Upper lobe of right lung (tissue), 1 donor: ENCODE measurements at places on chromosomes 16 and 17. TPM values are rescaled to one million over a fixed set of nuclear protein-coding genes. Genes with fewer than 3 reads are reported as not detected.

GRCh38 chr16:1926271-1926670 lies 8.1 kb upstream of the HS3ST6 start:
- DNase-seq: no peak

GRCh38 chr16:78745108-78746019 lies 645.9 kb downstream of the WWOX start:
- DNase-seq: no peak

DNA sequence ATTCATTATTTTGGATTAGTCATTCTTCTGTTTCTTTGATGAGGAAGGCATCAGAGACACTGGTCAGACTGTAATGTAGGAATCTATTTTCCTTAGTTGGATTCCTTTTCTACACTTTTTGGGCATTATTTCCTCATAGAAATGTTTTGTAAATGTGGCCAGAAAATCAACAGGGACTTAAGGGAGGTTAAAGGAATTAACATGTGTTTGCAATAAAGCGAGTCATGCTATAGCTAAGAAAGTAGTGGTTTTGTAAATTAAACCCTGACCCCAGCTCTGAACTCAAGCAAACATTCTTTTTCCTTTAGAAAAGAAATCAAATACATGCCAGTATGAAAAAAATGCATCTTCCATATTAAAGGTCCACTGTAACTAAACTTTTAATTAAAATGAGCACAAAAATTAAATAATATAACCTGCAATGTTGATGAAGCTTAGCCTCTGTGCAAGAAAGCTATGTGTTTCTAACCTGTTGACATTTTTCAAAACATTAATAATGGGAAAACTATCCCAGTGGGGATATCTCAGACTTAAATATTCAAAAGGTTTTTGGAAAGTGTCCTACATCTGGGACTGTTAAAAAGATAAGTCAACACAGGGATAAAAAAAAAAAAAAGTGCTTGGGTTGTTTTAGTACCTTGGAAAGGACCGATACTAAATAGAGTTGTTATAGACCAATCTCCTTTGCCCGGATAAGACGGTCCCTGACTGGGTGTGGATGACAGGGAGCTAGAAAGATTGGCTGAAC lies 428.0 kb downstream of the CA10 start:
- no peak for DNase-seq

- no peak for DNase-seq
Observed at GRCh38 chr16:14331020-14331419, 259.9 kb downstream of the MRTFB start.

- DNase-seq: no peak
Observed at GRCh38 chr17:68624381-68624780, 23.2 kb upstream of the FAM20A start.

DNA sequence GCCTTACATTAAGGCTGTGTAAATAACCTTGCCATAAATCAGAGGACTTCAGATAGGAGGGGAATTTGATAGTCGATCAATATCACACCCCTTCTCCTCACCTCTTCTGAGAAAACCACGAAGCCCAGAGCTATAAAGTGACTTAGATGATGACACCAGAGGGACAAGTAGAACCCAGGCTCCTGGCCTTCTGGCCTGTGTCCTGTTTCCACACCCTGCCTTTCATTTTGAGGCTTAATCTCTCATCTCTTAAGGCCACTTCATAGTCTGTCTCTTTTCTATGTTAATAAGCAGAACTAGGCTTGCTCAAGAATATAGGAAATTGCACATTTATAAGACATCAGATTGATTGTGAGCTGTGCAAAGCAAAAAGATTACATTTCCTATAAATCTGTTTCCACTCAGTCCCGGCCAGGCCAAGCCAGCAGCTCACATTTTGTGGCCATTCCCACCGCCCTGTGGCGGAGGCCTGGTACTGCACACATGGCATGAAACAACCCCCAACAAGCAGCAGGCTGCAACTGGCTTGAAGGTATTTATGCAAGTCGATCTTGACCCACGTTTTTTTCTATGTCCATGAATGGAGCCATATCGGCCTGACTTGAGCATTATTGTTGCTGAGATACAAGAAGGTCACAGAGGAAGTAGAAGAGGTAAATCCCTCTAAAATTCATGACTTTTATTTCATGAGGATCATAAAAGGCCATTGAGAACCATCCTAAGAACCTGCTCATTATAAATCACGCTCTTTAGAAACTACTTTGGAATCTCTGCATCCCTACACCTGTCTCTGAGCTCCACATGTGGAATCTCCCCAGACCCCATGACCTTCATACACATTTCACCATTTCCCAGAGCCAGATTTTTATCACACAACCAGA lies 93.7 kb downstream of the PMP22 start:
- DNase-seq: peak; percentile 80

DNA sequence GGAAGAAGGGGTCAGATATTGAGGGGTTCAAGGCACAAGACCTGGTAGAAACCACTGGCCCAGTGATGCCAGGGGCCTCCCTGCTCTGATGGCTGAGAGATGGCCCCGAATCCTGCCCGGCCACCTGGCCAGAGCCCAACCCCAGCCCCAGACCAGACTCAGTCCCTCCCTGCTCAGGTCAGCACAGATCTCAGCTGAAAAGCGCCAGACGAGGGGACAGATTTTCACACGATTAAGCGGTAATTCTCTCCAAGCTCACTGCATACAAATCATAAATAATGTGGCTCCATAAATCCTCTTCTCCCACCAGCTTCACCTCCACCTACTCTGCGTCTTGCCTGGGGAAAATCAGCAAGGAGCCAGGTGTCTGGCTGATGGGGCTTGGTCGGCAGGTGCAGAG lies 57.1 kb downstream of the ENGASE start:
- DNase-seq: no peak

- DNase-seq: no peak
Observed at GRCh38 chr17:39772987-39773934, 35.5 kb downstream of the GRB7 start.

DNA sequence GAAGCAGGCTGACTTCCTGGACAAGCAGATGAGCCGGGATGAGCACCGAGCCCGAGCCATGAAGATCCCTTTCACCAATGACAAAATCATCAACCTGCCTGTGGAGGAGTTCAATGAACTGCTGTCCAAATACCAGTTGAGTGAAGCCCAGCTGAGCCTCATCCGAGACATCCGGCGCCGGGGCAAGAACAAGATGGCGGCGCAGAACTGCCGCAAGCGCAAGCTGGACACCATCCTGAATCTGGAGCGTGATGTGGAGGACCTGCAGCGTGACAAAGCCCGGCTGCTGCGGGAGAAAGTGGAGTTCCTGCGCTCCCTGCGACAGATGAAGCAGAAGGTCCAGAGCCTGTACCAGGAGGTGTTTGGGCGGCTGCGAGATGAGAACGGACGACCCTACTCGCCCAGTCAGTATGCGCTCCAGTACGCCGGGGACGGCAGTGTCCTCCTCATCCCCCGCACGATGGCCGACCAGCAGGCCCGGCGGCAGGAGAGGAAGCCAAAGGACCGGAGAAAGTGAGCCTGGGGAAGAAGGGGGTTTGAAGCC lies 11.0 kb downstream of the NFE2L1 start:
- DNase-seq: no peak

- no peak for DNase-seq
Observed at GRCh38 chr17:68790931-68791330, 164.3 kb downstream of the ABCA8 start.

- DNase-seq: no peak
Observed at GRCh38 chr16:21620592-21620991, 21.2 kb downstream of the METTL9 start.

DNA sequence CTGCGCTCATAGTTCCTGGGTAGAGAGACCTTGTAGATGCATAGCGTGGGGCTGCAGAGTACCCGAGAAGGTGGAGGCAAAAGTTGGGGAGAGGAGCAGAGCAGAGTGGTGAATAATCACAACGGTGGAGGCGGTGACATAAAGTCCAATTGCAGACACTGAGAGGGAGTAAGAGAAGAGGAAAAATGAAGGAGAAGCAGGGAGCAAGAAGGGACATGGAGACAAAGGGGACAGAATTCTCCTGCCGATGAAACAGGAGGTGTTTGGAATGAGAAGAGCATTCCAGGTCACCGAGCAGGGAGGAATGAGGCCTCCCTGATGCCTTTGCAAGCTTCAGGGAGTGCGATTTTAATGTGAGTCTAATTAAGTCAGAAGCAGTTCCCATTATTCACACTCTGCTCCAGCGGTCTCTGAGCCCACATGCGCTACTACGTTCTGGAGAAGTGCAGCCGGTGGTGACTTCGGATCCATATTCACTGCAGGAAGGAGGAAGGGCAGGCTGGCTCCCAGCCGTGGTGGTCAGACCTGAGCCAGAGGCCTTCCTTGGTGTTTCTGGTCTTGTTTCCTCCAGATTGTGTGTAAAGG lies 108.0 kb upstream of the DNAH9 start:
- DNase-seq: no peak

- no peak for DNase-seq
Observed at GRCh38 chr16:1982013-1982433, 754 bp upstream of the NOXO1 start.

- no peak for DNase-seq
Observed at GRCh38 chr16:3256866-3257465, 533 bp upstream of the MEFV start.

- no peak for DNase-seq
Observed at GRCh38 chr17:394718-395095, 42.1 kb upstream of the RPH3AL start.

DNA sequence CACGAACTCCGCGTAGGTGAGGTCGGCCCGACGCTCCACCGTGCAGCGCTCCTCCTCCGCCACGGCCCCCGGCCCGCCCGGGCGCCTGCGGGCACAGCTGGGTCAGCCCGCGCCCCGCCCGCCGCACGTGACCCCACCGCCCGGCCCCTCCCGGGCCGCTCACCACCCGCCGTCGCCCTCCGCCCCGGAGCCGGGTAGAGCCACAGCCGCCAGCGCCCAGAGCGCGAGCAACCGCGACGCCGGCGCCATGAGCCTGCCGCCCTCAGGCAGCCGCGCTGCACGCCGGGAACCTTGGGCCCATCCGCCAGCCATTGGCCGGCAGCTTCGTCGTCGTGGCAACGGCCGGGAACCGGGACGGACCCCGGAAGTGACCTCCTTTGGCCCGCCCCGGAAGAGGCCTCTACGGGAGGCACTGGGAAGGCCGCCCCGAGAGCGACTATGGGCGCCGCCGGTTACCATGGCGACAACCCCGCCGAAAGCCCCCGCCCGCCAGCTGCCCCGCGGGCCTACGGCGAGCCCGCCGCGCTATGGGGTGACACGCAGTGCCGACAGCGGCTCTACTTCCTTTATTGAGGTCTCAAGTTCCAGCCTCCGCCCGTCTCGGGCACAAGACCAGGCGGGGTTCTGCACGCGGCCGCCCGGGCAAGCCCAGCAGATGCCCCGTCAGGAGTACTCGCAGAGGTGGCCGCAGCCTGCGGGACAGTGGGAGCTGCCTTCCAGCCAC lies at the start of gene JMJD8:
Gene JMJD8, minus strand, starts transcription at position 264 of the 724 bp plus-strand sequence. Its CDS starts 15 bp downstream, at position 249.
- DNase-seq: peak; percentile 99

DNA sequence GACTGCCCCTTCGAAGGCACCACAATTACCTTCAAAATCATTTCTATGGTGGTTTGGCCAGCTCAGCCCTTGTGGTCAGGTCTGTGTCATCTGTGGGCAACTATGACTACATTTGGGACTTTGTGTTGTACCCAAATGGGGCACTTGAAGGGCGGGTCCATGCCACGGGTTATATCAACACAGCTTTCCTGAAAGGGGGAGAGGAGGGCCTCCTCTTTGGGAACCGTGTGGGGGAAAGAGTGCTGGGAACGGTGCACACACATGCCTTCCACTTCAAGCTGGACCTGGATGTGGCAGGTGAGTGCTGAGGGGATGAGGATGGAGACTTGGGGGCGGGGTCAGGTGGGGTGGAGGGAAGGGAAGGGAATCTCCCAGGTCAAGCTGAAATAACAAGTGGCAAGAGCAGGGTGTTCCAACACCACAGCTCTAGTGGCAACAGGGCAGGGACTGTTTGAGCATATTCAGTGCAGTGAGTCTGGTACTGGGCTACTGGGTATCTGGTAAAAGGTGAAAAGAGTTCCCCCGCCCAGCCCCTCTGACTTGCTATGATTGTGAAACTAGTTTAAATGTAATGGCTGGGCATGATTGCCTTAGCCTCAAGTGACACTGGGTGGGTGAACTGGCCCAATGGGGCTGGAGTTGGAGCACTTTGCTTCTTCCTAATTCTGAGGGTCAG lies 1.7 kb downstream of the AOC2 start:
- no peak for DNase-seq

DNA sequence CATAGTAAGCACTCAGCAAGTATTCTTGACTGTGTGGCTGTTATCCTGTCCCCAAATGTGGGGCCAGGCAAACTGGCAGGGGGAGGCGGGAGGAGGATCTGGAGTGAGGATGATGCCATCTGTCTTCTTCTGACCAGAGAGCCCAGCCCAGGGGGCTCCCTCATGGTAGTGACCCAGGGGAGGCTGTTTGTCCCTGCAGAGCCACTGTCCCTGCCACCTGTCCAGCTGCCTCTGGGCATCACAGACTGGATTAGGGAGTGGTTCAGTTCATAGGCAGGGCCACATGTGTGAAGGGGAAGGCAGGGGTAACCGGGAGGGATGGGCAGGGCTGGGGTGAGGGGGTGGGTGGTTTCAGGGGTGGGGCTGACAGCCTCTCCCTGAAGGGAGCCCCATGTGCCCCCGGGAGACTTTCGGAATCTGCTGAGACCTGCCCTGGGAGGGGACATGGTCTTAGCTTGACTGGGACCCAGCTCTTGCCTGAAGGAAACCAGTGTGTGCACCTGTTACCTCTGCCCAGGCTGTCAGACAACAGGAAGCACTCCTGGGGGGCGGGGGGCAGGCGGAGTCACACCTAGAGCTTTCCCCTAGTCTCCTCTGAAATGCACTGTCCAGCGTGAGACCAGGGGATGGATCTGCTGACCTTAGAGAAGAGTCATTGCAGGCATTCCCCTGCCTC lies 15.2 kb downstream of the ARHGAP23 start:
- no peak for DNase-seq

DNA sequence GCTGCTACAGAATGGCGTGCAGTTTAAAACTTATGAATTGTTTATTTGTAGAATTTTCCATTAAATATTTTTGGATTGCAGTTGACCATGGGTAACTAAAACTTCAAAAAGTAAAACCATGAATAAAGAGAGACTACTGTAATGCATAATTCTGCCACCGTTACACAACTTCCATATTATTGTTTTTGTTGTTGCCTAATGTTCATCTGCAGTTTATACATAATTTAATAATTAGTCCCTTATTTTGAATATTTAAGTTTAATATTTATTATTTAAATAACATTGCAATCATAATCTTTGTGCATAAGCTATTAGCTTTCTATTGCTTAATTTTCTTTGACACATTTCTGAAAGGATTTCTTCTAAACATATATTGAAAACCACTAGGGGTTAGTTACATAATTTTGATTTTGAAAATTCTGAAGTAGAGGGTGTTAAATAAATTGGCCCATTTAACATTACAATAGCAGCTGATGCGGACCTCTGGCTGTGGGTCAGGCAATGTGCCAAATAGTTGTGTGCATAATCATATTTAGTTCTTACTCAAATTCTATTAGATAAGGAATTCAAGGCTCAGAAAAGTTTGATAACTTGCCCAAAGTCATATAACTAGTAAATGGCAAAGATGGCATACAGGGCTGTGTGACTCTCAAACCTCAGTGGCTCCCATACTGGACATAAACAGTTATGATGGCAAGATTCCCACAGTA lies 31.1 kb downstream of the PPM1E start:
- no peak for DNase-seq

The KLHL10 gene
- 0.29 TPM for total RNA-seq

The ITGB3 gene
- 6.6 TPM for total RNA-seq

The RAMP2 gene
- total RNA-seq: 114 TPM

The CCDC200 gene
- total RNA-seq: not detected

The OR1F1 gene
- not detected for total RNA-seq

The ABI3 gene
- total RNA-seq: 31.5 TPM

The SCN4A gene
- total RNA-seq: not detected
